Activated naive CD8-positive, alpha-beta T cell treated with anti-CD3 and anti-CD28 coated beads, Interleukin-2, amount 50 U/mL, for 24 hours (primary cell): ENCODE measurements at places on chromosomes 1 and 21.
A peak's percentile ranks its signal among the peaks of the same experiment; 100 is the strongest.

DNA sequence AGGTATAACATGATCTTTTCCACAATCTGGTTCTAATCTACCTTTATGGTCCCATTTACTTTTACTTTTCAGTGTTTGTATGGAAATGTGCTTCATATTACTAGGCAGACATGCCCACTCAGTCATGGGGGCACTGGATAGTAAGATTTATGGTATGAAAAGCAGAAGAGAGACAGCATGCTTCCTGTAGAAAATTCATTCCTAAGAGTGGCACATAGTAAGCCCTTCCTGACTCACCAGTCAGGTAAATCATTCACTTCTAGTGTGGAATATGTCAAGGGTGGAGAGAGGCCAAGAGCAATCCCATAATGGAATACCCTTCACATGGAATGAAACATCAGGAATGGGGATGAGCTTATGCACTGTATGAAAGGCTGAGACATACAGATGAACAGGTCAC is 49.5 kb upstream of the BCL10 start:
- DNase-seq, result no peak

DNA sequence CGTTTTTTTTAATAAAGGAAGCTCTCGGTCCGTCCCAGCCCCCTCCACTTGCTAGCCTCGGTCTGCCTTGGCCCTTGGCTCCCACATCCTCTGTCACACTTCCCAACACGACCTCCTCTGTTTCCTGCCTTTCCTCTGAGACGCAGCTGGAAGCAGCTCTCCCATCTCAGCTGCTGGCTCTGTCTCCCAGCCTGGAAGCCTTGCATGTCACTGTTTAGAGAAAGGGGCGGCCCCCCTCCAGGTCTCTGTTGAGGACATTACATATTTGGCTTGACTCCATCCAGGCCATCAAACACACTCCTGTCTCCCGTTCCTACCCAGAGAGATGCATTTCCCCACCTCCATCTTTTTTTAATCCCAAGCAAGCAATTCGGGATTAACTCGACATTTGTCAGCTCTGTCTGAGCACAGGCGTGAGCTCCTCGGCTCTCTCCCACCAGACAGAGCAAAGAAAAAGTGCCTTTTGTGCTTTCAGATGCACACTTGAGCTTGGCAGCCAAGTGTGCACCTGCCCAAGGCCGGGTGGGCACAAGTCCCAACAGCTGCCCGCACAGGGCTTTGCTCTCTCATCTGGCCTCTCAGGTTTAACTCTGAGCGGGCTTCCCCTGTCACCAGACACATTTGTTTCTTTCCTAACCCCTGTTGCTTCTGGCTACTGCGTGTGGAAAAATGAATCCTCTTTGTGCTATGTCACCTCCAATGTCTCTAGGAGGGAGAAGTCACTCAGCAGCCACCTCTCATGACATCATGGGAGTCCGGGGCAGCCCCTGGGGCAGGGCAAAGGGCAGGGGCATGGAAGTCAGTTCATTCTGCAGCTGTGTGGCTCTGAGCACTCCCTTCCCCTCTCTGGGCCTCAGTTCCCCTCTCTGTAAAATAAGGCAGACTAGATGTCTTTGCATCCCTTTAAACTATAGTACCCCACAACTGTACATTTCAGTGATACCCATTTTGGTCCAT is 108.3 kb downstream of the KCND3 start:
- no peak for DNase-seq

GRCh38 chr1:73910466-73910865 is 287.5 kb downstream of the LRRIQ3 start:
- no peak for DNase-seq

GRCh38 chr1:4396551-4396950 is 257.9 kb upstream of the AJAP1 start:
- no peak for DNase-seq

DNA sequence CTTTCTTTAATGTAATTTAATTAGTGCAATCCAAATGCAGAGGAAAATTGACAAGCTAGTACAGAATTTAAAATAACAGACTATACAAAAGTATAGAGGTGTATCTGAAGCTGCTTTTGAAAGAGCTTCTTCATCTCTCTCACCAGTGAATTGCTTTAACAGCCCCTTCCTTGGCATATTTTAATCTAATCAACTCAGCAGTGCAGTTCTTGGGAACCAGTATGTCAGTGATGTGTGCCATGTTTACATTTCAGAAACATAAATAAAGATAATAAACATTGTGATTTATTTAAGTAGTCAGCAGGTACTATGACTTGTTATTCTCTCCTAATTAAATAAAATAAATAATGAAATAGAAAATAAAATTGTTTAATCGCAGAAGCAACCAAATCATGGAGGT is 1260.6 kb downstream of the NCAM2 start:
- DNase-seq, result no peak

- DNase-seq, result no peak
Observed at GRCh38 chr1:246772686-246773085, 48.5 kb downstream of the SCCPDH start.

GRCh38 chr1:95951371-95952102 is 717.5 kb downstream of the RWDD3 start:
- no peak for DNase-seq

DNA sequence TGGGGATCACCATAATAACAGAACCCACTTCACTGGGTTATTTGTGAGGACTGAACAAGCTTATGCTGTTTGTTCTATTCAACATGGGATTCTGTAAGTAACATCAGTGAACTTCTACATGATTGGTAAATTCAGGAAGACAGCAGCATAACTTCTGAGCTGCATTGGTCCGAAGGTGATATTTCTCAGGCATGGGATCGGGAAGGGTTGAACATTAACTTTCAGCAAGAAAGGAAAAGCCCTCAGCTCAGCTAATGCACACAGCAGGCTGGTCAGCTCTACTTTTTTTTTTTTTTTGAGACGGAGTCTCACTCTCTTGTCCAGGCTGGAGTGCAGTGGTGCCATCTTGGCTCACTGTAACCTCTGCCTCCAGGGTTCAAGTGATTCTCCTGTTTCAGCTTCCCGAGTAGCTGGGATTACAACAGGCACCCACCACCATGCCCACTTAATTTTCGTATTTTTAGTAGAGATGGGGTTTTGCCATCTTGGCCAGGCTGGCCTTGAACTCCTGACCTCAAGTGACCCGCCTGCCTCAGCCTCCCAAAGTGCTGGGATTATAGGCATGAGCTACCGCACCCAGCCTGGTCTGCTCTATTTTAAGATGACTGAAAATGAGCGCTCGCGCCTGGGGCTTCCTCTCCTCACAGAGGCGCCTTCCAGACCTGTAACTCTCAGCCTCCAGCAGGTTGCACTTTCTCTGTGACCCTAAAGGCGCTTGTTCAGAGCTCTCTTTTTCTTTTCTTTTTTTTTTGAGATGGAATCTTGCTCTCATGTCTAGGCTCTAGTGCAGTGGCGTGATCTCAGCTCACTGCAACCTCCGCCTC is 42.2 kb downstream of the ECE1 start:
- no peak for DNase-seq

GRCh38 chr1:17442841-17443240 is 3.4 kb upstream of the RCC2 start:
- DNase-seq, result no peak

- DNase-seq, result no peak
Observed at GRCh38 chr1:62924983-62925790, 141.3 kb downstream of the ATG4C start.

GRCh38 chr1:173408886-173409285 is 68.2 kb upstream of the PRDX6 start:
- no peak for DNase-seq

GRCh38 chr1:91700332-91700731 is 185.6 kb downstream of the TGFBR3 start:
- no peak for DNase-seq

GRCh38 chr1:221263831-221264767 is 384.9 kb downstream of the HLX start:
- peak; percentile 34 for DNase-seq

DNA sequence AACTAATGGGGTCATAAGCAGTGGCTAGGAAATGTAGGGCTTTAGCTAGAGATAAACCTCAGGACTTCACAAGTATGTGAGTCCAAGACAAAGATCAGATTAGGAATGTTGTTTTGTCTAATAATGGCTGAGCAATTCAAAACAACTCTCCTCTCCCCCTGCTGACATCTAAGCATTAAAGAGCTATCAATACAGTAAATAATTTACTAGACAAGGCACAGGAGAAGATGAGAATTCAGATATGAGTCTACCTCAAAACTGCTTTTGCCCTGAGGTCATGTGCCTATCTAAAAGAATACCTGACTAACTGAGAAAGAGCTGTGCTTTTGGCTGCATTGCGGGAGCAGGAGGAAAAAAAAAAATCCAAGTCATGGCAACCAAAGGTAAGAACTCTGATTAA is 86.8 kb downstream of the SPATA17 start:
- no peak for DNase-seq

- no peak for DNase-seq
Observed at GRCh38 chr1:32895325-32896215, 5.6 kb downstream of the TMEM54 start.

- DNase-seq, result no peak
Observed at GRCh38 chr21:26557106-26557505, 16.0 kb downstream of the CYYR1 start.

DNA sequence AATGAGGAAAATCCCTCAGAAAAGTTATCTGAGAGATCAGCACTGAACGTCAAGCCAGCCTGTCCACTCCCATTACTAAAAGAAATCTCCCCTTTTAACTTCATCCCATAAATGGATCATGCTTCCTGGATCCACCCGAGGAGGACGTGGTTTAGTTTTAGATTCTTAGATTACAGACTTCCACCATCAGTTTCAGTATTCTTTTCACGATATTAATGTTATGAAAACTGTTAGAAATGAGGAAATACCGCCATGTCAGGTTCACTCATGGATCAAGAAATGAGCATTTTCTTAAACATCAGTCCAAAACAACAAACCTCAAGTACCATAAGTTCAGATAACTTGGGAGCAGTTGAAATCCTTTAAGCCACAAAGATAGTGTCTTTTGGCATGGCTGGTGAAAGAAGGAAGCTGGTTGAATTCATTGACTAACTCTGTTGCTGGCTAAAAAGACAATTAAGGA is 49.8 kb downstream of the NFIA start:
- DNase-seq, result no peak

GRCh38 chr1:171220581-171221054 is 27.7 kb upstream of the FMO1 start:
- no peak for DNase-seq

DNA sequence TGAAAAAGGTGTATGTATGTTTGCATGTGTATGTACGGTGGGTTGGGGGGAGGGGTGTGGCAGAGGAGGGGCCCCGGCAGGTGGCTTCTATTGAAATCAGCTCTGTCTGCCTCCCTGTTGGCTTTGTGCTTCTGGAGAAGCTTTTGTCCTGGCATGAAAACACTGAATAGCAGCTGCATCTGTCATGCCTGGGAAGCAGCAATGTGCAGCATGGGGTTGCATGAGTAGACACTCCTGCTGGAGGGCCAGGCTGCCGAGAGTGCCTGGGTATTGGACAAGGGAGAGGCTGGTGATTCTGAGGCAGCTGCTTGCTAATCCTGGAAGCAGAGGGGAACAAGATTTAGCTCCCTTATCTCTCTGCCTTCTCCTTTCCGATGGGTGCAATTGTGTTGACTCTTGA is 20.5 kb downstream of the MAPKAPK2 start:
- DNase-seq, result no peak

DNA sequence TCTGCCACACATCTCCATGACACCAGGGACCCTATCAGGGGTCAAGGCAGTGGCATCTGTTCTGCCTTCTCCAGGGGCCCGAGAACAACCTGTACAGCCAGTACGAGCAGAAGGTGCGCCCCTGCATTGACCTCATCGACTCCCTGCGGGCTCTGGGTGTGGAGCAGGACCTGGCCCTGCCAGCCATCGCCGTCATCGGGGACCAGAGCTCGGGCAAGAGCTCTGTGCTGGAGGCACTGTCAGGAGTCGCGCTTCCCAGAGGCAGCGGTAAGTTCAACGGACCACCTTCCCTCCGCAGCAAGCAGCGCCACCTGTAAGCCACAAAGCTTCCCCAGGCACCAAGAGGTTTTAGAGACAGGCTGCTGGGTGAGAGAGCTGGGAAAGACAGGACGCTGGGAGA is 15.9 kb downstream of the MX2 start:
- DNase-seq, result no peak

GRCh38 chr1:218259800-218260199 is 25.3 kb upstream of the RRP15 start:
- no peak for DNase-seq

GRCh38 chr1:22024485-22025367 is 23.3 kb downstream of the CELA3A start:
- DNase-seq, result peak; percentile 78

GRCh38 chr1:12167493-12168429 is 970 bp downstream of the TNFRSF1B start:
- peak; percentile 40 for DNase-seq

DNA sequence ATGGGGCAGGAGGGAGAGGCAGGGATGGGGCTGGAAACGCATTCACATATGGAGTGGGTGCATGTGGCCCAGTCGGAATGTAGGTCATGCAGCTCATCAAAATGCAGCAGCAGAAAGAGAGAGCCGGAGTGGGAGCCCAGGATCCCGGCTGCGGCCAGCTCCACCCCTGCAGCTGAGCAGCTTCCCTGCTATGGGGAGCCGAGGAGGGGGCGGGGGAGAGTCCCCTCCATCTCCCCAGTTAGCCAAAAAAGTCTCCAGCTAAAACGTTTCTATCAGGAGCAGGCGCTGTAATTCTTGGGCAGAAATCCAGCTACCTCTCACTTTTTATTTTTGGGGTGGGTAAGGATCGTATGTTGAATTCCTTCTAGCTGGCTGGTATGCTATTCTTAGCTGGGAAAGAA is 39.7 kb downstream of the MRPL37 start:
- DNase-seq, result no peak
